ENCODE measurements at places on chromosomes 13 and 19. TPM values are rescaled to one million over a fixed set of nuclear protein-coding genes. Genes with fewer than 3 reads are reported as not detected.

DNA sequence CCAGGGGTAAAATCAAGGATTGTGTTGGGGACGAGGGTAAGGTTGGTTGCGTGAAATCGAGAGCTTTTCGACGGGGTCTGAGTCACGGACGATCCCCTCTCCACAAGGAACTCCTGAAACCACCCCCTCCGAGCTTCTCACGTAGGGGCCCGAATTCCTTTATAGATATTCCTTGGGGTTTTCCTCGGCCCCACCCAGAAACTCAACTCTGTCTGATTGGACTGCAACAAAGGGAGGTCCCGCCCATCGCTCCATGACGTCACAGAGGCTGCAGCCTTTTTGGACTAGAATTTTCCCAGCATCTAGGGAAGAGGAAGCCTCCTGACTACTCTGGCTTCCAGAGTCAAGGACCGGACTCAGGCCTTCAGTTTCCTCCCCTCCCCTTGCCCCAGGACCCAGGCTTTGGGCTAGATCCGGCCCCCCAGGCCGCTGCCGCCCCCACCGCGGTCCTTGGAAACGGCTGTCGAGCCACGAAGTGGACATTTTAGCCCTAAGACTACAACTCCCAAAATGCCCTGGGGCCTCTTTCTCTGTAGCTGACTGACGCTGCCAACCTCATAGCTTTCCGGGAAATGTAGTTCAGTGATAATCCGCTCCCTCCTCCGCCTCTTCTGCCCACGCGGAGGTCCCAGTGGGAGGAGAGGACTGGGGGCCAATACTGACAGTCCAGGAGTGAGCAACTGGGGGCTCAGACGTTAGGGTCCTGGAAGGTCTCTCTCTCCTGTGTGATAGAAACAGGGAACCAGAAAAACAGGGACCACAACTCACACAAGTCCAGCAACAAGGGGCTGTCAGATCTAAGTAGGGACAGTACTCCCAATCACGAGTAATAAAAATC is at the start of gene IZUMO1:
IZUMO1 (minus strand) TSS at position 172 of the 838 bp plus-strand sequence. CDS start 1,050 bp downstream, outside the sequence.
- DNase-seq = peak; percentile 32

- DNase-seq = peak; percentile 87
Observed at GRCh38 chr13:19864024-19864745, 736 bp upstream of the ZMYM5 start.

GRCh38 chr13:111938741-111939665 is 127.9 kb upstream of the SOX1 start:
- no peak for DNase-seq

DNA sequence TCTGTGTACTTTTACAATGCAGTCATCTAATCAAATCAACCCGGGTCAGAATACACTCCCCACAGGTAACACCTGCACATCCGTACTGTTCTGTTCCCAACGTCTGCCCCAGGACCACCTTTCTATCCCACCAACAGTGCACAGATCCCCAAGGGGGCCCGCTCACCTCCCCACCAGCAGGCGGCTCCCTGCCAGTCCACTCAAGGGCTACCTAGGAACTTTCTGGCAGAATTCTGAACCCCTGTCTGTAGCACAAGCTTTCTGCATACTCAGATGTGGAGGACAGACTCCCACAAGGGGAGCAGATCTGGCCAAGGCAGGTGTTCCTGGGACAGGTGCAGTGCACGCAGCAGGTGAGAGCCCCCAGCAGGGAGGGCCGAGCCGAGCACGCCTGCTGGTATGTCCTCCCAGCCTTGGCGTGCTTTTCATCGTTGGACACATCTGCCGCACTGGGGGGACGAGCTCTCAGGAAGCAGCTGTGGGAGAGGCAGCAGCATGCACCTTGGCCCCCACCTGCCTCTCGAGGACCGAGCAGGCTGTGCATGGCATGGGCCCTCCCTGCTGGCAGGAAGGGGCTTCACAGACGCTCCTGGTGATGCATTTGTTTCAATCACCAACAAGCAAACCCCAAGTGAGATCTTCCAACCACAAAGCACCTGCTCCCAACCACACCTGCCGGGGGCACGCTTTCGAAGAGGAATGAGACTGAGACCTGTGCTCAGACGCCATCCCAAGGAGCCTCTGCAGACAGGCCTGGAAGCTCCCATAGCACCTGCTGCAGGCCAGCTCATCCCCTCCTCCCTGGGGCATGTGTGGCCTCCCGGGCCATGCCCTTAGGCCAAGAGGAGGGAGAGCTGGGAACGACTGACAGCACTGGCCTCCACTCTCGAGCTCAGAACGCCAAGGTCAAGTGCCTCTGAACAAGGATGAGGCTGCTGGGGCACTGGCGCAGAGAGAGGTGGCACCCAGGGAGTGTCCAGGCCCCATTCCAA is 35.9 kb downstream of the RAB20 start:
- DNase-seq = peak; percentile 80

Gene ELANE
- total RNA-seq = not detected

Gene ZNF132
- total RNA-seq = 12.4 TPM

All from Peyer's patch (tissue), 4 donors.